ENCODE measurements at places on chromosomes 2 and 18. TPM values are rescaled to one million over a fixed set of nuclear protein-coding genes. Genes with fewer than 3 reads are reported as not detected.

Gene EDAR
- total RNA-seq = not detected

Gene CCBE1
- not detected for total RNA-seq

Gene MAP3K19
- total RNA-seq = not detected

Gene RGPD5
- 14.8 TPM for total RNA-seq

Gene ALPI
- total RNA-seq = not detected

Gene XIRP2
- total RNA-seq = not detected

Gene OTOS
- not detected for total RNA-seq

Gene ESPNL
- total RNA-seq = 0.13 TPM

GRCh38 chr18:43060020-43060419, 55.5 kb downstream of the RIT2 start:
- H3K27ac ChIP-seq = no peak overlapping the region
- H3K4me1 ChIP-seq = no peaks in the 10 kb centered on the region

GRCh38 chr2:217248312-217248935, 388.6 kb upstream of the TNP1 start:
- no peak overlapping the region for H3K27ac ChIP-seq
- peaks cover 7% of the 10 kb centered on the region for H3K4me1 ChIP-seq
- peaks cover 8% of the 10 kb centered on the region for H3K27me3 ChIP-seq

GRCh38 chr2:167380555-167380954, 492.3 kb downstream of the XIRP2 start:
- H3K4me3 ChIP-seq = no peak overlapping the region
- no peaks in the 10 kb centered on the region for H3K4me1 ChIP-seq
- no peak for DNase-seq

DNA sequence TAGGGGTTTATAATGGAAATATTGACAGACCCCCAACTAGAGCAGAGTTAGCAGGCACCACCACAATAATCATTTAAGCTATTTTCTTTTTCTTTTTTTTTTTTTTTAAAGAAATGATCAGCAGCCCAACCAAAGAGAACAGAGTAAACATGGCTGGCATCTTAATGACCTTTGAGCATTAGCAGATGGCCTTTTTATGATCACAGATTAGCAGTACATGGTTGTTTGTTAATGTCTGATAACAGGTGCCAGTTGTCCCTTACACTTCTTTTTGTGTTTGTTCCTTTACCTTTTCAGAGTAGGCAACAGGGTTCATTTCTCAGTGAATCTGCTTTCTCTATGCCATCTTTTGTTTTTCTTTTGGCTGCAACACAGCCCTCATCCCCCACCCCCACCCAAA, 747.0 kb downstream of the BCL11A start:
- H3K27me3 ChIP-seq = no peaks in the 10 kb centered on the region
- no peak overlapping the region for H3K4me3 ChIP-seq
- H3K4me1 ChIP-seq = no peaks in the 10 kb centered on the region
- no peak overlapping the region for H3K27ac ChIP-seq
- no peak for DNase-seq

DNA sequence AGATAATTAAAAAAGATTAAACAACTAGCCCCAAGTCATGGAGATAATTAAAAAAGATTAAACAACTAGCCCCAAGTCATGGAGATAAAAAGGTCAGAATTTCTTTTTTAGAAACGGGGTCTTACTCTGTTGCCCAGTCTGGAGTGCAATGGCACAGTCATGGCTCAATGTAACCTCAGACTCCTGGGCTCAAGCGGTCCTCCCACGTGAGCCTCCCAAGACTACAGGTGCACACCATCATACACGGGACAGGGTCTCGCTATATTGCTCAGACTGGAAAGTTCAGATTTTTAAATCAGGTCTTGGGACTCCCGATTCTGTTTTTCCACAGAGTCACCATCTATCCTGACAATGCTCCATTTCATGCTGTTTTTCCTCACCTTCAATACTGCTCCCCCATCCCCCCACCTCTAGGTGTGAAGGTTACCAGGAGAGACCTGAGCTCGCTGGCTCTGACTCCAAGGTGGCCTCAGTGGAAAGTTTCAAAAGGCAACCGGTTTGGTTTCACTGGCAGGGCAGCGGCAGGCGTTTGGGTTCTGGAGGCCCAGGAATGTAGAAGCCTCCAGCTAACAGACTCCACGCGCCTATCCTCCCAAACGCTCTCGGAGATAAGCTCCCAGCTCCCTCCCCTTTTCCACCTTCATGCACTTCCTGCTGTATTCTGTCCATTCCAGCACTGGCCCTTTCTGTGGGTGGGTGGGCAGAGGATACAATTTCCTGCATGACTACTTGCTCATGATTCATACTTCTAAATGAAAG, 2.9 kb upstream of the SEMA4C start:
- no peak overlapping the region for H3K27ac ChIP-seq
- peaks cover 4% of the 10 kb centered on the region for H3K27me3 ChIP-seq
- no peak overlapping the region for H3K4me3 ChIP-seq
- H3K4me1 ChIP-seq = peaks cover 36% of the 10 kb centered on the region

GRCh38 chr2:139080244-139080643, 300.1 kb upstream of the NXPH2 start:
- no peak overlapping the region for H3K27ac ChIP-seq
- no peak overlapping the region for H3K4me3 ChIP-seq
- no peak for DNase-seq
- H3K36me3 ChIP-seq = no peaks in the 10 kb centered on the region
- H3K4me1 ChIP-seq = no peaks in the 10 kb centered on the region
- H3K27me3 ChIP-seq = no peaks in the 10 kb centered on the region

- no peak for DNase-seq
- H3K4me3 ChIP-seq = no peak overlapping the region
- H3K27ac ChIP-seq = no peak overlapping the region
- no peaks in the 10 kb centered on the region for H3K27me3 ChIP-seq
- H3K4me1 ChIP-seq = no peaks in the 10 kb centered on the region
Measured at GRCh38 chr2:19214682-19215391, 143.6 kb downstream of the OSR1 start.

- H3K27me3 ChIP-seq = no peaks in the 10 kb centered on the region
- no peak overlapping the region for H3K4me3 ChIP-seq
- no peak for DNase-seq
- H3K36me3 ChIP-seq = no peaks in the 10 kb centered on the region
- no peaks in the 10 kb centered on the region for H3K4me1 ChIP-seq
Measured at GRCh38 chr2:2107627-2108026, 223.4 kb downstream of the MYT1L start.

- no peak overlapping the region for H3K27ac ChIP-seq
- peaks cover 31% of the 10 kb centered on the region for H3K27me3 ChIP-seq
- H3K4me1 ChIP-seq = no peaks in the 10 kb centered on the region
- H3K4me3 ChIP-seq = no peak overlapping the region
- no peak for DNase-seq
Measured at GRCh38 chr18:36298126-36298741, 721 bp downstream of the FHOD3 start.

GRCh38 chr2:122328816-122329215, 573.4 kb downstream of the TSN start:
- DNase-seq = no peak
- H3K27ac ChIP-seq = no peak overlapping the region
- H3K36me3 ChIP-seq = no peaks in the 10 kb centered on the region
- H3K4me3 ChIP-seq = no peak overlapping the region

GRCh38 chr18:33558529-33558928, 19.5 kb upstream of the ASXL3 start:
- no peak for DNase-seq
- H3K36me3 ChIP-seq = no peaks in the 10 kb centered on the region
- H3K27me3 ChIP-seq = no peaks in the 10 kb centered on the region
- H3K4me3 ChIP-seq = no peak overlapping the region
- no peak overlapping the region for H3K27ac ChIP-seq
- H3K4me1 ChIP-seq = peaks cover 2% of the 10 kb centered on the region

GRCh38 chr2:31835450-31835849, 175.4 kb downstream of the MEMO1 start:
- no peaks in the 10 kb centered on the region for H3K4me1 ChIP-seq
- no peak overlapping the region for H3K27ac ChIP-seq
- no peak for DNase-seq
- H3K4me3 ChIP-seq = no peak overlapping the region

GRCh38 chr18:79395761-79396404, at the start of gene NFATC1:
Gene NFATC1, plus strand, starts transcription at chr18:79395930. Its CDS starts 295 bp downstream, at chr18:79396225.
- peak within 1 kb of the TSS; percentile 67 for H3K4me3 ChIP-seq
- H3K27ac ChIP-seq = no peak within 1 kb of the TSS
- peaks cover 19% of the 10 kb centered on the region for H3K27me3 ChIP-seq
- DNase-seq = peak; percentile 53
- peaks cover under 1% of the 10 kb centered on the region for H3K36me3 ChIP-seq
- H3K4me1 ChIP-seq = peaks cover 23% of the 10 kb centered on the region

- DNase-seq = no peak
- no peak overlapping the region for H3K4me3 ChIP-seq
- H3K27ac ChIP-seq = no peak overlapping the region
- no peaks in the 10 kb centered on the region for H3K36me3 ChIP-seq
- H3K27me3 ChIP-seq = no peaks in the 10 kb centered on the region
Measured at GRCh38 chr18:43392168-43392567, 114.9 kb upstream of the SYT4 start.

GRCh38 chr2:52210161-52210560, 1178.2 kb upstream of the NRXN1 start:
- no peaks in the 10 kb centered on the region for H3K27me3 ChIP-seq
- no peaks in the 10 kb centered on the region for H3K4me1 ChIP-seq
- H3K36me3 ChIP-seq = no peaks in the 10 kb centered on the region
- DNase-seq = no peak
- H3K27ac ChIP-seq = no peak overlapping the region
- H3K4me3 ChIP-seq = no peak overlapping the region

- H3K27ac ChIP-seq = peak overlapping the region; percentile 97
- peaks cover 41% of the 10 kb centered on the region for H3K36me3 ChIP-seq
- DNase-seq = no peak
- no peak overlapping the region for H3K4me3 ChIP-seq
- H3K27me3 ChIP-seq = no peaks in the 10 kb centered on the region
Measured at GRCh38 chr2:102258025-102258385, 53.4 kb upstream of the IL1RL1 start.

DNA sequence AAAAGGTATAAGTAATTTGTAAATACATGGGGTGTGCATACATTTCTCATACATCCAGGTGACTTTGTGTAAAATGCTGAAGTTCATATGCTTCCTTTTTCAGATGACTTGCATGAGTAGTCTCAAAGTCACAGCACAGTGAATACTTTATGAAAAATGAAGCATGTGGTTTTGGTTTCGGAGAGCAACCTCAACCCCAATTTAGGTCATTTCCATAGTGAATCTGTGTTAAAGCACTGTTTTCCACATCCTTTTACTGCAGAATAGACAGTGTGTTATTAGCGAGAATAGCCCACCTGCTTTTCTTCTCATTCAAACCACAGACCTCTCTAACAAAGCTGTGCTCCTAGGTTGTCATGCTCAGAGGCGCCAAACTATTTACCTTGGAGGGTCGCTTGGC, 204.4 kb upstream of the RASGRP3 start:
- H3K4me1 ChIP-seq = peaks cover 8% of the 10 kb centered on the region
- peaks cover 4% of the 10 kb centered on the region for H3K27me3 ChIP-seq
- DNase-seq = peak; percentile 28
- H3K36me3 ChIP-seq = no peaks in the 10 kb centered on the region

DNA sequence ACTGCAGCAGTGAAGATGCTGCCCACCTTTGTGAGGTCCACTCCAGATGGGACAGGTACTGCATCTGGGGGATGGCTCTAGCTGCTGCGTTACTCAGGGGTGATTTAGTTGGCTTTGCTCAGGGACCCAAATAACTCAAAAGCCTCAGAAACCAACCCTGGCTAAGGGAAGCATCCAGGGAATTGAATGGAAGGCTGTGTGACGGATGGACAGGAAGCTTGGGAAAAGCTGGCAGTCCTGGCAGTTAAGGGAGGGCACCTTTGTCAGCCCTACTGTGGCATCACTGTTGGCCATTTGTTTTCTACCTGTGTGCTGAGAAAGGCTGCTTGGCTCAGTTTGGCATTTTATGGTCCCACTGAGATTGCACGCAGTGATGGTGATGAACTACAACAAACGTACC, 20.5 kb downstream of the HK2 start:
- no peak overlapping the region for H3K27ac ChIP-seq
- DNase-seq = no peak
- peaks cover 42% of the 10 kb centered on the region for H3K36me3 ChIP-seq

DNA sequence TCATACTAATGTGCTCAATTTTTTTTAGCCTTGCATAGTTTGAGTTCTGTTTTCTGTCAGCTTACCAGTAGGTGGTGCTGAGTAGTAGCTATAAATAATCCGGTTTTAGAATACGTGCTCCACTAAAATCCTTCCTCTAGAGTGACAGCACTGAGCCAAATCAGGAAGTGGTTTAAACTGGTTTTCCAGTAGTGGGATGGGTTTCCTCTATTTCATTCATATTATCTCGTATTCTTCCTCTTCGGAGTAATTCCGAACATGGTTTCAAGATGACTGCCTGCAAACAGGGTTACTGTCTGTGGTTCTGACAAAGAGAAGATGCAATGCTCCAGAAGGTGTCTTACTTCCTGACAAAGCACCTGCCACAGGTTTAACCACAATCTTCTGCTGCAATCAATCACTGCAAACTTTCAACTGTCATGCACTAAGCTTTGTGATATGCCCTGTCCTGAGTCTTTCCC, 496.9 kb upstream of the VRK2 start:
- H3K27ac ChIP-seq = no peak overlapping the region
- no peaks in the 10 kb centered on the region for H3K36me3 ChIP-seq
- no peak overlapping the region for H3K4me3 ChIP-seq
- H3K27me3 ChIP-seq = no peaks in the 10 kb centered on the region

DNA sequence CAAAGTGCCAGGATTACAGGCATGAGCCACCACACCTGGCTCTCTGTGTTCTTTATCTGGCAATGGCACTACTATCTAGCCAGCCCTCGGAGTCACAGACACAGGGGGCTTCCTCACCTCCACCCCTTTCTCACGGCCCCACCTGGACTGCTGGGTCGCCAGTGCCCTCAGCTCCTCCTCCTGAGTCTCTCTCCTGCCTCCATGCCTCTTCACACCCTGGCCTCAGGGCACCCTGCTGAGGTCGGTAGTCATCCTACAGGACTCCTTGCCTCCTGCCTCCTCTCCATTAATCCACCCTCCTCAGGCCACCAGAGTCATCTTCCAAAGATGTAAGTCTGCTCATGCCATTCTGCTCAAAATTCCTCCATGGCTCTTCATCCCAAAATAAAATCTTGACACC, 8.6 kb upstream of the ASPRV1 start:
- no peaks in the 10 kb centered on the region for H3K36me3 ChIP-seq
- no peaks in the 10 kb centered on the region for H3K4me1 ChIP-seq
- H3K27ac ChIP-seq = no peak overlapping the region
- DNase-seq = no peak
- H3K4me3 ChIP-seq = no peak overlapping the region
- H3K27me3 ChIP-seq = peaks cover 4% of the 10 kb centered on the region

DNA sequence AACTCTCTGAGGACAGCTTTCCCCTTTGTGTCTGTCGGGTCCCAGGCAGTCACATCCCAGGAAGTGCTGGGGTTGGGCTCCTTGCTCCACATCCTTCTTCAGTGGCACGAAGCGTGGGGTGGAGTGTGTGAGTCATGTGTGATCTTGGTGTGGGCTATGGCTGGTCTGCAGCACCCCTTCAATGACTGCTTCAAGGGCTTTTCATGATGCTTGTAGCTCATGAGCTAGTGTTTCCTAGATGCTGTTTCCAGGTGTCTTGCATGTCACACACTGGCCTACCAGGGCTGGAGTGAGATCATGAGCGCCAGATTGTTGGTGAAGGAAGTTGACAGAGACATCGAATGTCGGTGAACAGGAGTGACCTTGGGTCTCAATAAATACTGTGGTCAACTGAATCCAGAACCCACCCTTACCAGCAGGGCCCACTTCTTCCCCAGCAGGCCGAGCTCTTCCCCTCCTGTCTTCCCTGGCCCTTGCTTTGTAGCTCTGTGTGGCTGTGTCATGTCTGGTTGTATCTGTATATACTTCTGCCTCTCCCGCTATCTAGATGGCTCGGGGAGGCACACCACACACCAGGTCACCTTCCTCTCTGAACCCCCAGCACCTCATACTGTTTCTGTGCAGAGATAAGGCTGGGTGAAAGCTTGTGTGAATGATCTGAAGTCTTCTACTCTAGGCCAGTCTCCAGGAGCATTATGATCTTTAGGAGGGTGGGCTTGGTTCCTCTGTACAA, 3.8 kb downstream of the C2orf92 start:
- peak overlapping the region; percentile 27 for H3K27ac ChIP-seq
- DNase-seq = peak; percentile 37
- peaks cover 28% of the 10 kb centered on the region for H3K4me1 ChIP-seq
- no peaks in the 10 kb centered on the region for H3K36me3 ChIP-seq
- peaks cover under 1% of the 10 kb centered on the region for H3K27me3 ChIP-seq
